Stimulated activated CD4-positive, alpha-beta T cell treated with anti-CD3 and anti-CD28 coated beads, Interleukin-2, amount 100 ng/mL, for 24 hours (primary cell): ENCODE measurements at places on chromosomes 3 and 15.

DNA sequence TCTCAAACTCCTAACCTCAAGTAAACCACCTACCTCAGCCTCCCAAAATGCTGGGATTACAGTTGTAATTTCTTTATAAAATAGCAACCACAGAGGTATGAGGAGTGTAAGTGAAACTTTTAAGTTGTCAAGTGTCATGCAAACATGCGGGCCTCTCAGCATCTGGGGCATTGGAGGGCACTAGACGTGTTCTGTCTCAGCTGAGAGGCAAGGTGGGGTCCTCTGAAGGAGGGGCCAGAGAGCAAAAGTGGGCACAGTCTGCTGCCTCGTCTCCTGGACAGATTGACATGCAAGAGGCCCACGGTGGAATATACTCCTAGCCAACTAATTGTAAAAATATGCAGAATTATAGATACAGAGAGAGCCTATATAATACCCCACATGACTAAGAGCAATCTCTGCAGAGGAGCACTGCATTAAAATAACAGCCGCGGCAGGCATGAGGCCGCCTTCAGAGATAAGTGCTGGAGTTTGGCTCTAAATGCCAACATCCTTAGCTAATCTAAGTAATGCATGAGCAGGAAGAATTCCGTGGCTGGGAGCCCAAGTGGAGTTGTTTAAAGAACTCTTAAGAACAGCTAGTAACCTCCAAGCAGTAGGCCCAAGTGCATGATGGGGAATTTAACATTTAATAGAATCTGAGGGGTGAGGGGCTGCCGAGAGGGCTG, 87.8 kb upstream of the RNU6-1 start:
- no peak for DNase-seq

DNA sequence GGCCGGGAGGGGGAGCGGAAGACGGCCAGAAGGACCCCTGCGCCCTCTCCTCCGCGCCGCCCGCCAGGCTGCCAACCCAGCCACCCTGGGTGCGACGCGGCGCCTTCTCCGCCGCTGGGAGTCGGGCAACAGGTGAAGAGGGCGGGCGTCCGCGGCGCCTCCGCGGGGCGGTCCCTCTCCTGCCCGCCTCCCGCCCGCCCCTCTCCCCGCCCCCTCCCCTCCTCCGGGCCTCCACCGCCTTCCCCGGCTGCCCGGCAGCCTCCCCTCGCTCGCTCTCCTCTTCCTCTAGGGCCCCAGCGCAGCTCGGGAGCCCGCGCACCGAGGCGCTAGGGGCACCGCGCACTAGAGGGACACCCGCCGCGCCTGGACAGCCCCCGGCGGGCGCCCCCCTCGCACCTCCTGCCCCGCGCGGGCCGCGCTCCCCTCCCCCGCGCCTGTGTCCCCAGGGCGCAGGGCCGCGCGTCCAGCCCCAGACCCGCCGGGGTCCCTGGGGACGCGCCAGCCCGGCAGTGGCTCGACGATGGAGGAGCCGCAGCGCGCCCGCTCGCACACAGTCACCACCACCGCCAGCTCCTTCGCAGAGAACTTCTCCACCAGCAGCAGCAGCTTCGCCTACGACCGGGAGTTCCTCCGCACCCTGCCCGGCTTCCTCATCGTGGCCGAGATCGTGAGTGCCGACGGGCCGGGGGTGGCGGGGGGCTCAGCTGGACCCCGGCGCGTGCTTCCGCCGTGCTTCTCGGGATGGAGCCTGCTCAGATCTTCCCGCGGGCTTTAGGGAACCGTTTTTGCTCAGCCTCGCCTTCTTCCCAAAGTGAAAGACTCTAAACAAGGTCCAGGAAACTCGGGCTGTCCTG, at the start of gene CMTM8:
Gene CMTM8 (plus strand): TSS at position 228 of the 854 bp plus-strand sequence. CDS start 293 bp downstream, at position 521.
- peak; percentile 66 for DNase-seq

DNA sequence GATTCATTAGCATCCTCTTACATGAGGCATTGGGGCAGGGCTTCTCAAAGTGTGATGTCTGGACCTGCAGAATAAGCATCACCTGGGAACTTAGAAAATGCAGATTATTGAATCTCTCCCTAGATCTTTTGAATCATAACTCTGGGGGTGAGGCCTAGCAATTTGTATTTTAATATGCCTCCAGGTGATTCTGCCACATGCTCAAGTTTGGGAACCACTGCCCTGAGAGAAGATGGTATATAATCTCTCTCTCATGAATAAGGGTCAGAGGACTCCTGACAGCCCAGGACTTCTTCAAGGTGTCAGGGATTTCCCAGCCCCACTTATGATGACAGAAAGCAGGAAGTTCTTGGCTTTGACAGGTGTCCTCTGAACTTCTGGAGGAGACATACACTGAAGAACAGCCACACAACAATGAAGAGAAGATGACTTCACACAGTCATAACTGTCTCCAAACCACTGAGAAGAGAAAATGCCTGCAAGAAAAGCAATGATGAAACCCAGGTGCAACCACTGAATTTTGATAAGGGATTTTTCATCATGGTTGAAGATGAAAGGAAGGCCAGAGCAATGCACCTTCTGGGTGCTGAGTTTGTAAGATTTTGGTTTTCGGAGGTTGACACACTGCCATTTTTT, 211.9 kb upstream of the MRPL3 start:
- no peak for DNase-seq

DNA sequence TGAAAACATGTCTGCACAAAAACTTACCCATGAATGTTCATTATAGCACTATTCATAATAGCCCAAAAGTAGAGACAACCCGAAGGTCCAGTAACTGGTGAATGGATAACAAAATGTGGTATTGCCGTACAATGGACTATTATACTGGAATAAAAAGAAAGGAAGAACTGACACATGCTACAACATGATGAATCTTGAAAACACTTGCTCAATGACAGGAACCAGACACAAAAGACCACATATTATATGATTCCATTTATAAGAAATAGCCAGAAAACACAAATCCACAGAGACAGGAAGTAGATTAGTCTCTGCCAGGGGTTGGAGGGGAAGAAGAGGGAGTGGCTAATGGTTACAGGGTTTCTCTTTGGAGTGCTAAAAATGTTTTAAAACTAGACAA, 18.3 kb downstream of the SHC4 start:
- DNase-seq, result no peak

- no peak for DNase-seq
Measured at GRCh38 chr3:14774431-14774830, 44.3 kb upstream of the FGD5 start.

DNA sequence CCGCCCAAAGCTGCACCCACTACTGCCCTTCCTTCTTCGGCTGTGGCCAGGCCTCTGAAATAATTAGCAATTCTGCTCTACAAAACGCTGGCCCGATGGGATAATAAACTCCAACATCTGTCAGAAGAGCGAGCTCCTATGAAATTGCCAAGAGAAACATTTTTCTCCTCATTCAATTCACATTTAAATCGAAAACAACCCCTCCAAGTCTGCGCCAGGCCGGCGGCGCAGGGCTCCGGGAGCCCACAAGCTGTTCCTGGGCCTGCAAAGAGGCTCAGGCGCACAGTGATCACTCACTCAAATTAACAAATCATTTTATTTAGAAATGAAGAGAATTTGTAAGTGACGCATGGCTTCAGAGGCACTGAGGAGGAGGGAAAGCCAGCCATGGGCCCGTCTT, 55.3 kb upstream of the TMEM115 start:
- no peak for DNase-seq

DNA sequence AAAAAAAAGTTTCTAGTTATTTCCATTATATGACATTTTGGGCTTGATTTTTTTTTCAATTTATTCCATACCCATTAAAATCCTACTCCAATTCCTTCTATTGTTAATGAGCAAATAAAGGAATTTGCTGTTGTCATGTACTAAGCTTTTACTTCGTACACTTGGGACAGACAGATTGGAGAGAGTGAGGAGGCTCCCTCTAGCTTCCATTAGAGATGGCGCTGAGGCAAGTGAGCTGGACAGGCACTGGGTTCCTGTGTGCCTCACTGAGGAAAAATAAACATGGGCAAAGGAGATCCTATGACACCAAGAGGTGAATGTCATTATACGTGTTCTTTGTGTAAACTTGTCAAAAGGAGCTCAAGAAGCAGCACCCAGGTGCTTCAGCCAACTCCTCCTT, 441.1 kb upstream of the MDFIC2 start:
- no peak for DNase-seq

DNA sequence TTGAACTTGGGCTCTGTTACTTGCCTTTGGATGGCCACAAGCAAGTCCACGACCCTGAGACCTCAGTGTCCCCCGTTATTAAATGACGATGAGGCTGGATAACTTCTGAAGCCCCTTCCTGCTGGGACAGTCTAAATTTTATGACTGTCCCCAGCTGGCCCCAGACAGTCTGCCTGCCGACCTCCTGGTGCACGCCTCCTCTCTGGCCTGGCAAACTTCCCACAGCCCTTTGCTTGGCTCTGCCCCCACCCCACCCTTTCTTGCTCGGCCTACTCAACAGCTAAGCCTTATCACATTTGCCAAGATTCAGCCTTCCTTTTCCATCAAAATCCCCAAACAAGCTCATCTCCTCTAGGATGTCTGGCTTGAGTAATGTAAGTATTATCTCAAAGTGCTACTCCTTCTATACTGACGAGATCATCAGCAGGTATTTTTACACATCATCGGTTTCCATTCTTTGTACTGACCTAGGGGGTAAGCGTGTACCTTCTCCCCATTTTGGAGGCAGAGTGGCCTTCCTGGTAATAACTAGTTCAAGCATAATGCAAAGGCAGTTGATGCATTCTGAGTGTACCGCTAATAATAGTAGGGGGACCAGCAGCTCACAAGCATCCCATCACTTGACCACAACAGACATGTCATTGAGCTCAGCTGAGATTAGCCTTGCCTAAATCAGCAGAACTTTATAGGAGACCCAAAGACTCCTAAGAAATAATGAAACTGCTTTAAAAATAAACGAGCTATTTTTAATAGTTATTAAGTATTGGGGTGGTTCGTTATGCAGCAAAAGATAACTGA, 120.8 kb upstream of the HACD2 start:
- DNase-seq, result no peak

GRCh38 chr3:10547841-10548783, 42.7 kb upstream of the ATP2B2 start:
- DNase-seq, result no peak

DNA sequence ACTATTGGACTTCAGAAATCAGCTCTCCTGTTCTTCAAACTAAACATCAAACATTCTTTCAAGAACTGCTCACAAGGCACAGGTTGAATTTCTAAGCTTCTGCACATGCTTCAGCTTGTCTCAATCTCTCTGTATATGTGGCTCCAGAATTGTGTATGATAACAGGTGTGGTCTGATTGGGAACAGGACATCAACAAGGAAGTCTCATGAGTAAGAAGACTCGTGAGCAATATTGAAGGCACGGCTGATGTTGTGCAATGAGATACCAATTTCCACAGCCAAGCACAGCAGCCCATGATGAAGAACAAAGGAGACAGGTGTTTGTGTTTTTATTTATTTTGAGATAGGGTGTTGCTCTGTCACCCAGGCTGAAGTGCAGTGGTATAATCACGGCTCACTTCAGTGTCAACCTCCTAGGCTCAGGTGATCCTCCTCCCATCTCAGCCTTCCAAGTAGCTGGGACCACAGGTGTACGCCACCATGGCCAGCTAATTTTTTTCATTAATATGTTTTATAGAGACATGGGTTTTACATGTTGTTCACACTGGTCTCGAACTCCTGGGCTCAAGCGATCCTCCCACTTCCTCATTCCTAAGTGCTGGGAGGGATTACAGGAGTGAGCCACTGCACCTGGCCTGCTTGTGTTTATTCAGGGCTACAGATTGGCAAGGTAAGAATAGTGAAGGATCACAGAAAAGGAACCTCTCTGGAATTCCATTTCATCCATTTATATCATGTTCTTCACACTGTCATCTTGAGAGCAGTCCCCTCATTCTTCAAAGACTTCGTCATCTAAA, 32.2 kb upstream of the ABHD17C start:
- DNase-seq, result no peak

DNA sequence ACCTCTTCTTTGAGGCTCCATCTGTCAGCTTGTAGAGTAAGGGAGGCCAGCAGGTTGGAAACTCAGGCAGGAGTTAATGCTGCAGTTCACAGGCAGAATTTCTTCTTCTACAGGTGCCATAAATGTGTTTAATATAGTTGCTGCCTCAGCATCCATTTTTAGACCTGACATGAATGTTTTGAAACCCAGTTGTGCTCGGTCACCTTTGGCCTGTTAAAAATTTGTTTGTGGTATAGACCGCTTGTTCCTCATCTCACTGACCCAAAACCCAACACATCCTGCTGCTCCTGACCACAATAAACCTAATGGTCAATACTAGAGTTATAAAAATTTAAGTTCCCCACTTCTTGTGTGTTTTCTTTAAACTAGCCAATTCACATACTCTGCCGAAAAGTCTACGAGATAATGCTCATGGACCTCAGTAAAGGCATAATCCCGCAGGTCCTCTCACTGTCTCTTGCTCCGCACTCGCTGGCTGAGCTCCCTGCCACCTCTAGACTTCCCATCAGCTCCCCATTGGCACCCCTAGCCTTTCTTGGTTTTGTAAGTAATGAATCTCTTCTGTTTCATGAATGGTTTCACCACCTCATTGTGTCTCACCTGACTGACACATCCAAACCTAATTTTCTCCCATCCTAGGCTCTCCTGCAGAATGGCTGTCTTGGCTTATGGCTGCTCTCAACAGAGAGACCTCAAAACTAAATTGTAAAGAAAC, 138.5 kb upstream of the STRIT1 start:
- DNase-seq, result no peak

- no peak for DNase-seq
Measured at GRCh38 chr3:190424108-190424477, 25.6 kb downstream of the TMEM207 start.

GRCh38 chr3:31050296-31050695, 155.8 kb upstream of the GADL1 start:
- no peak for DNase-seq

- no peak for DNase-seq
Measured at GRCh38 chr3:61730056-61730455, 168.7 kb downstream of the PTPRG start.

DNA sequence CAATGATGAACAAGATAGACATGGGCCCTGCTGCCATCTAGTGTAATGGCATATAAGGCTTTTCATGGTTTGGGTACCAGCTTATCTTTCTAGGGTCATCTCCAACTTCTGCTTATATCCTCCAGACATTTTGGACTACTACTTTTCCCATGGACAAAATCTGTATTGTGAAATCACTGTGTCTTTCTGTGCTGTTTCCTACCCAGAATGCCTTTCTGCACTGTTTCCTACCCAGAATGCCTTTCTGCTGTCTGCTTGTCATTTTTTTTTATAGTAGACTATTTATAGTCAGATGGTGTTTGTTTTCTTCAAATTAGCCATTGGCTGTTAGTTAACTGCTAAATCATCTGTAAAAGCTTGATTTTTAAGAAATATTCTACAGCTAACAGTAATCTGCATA, 20.1 kb downstream of the VPS8 start:
- no peak for DNase-seq

GRCh38 chr15:68353421-68354135, 76.0 kb downstream of the FEM1B start:
- no peak for DNase-seq

DNA sequence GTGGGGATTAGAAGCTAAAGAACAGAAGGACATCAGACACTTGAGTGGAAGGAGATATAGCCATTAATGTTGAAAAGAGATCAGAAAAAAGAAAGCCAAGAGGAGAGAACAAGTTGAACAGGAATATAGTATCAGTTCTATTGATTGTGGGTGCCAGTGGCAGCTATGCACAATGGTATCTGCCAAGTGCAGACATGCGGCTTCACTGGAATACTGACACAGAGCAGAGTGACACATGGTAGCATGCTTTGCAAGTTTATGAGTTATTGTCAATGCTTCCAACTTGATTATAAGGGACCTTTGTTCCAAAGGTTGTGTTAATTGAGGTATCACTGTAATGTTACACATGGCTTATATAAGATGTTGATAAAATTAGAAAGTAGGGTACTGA, 42.0 kb upstream of the TP63 start:
- DNase-seq, result no peak

- DNase-seq, result no peak
Measured at GRCh38 chr15:92880796-92881195, 19.3 kb upstream of the CHD2 start.
